Stimulated activated CD8-positive, alpha-beta memory T cell treated with anti-CD3 and anti-CD28 coated beads, Interleukin-2, amount 100 ng/mL, for 1 hour (primary cell): ENCODE measurements at places on chromosomes 5 and 9.

DNA sequence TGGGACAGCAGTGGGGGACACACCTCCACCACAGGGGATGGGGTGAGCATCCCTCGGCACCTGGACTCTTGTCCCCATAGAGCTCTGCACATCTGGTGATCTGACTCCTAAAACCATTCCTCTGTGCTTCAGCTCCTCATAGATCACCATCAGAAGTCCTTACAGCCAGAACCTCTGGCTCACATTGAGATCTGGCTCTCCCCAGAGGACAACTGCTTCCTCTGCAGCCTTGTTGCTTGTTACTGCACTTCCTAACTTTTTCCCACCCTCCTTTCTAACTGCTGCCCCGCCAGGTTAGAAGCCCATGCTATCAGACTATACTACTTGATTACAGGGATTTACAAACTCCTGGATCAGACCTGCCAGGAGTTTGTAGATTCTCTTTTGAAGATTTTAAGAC, 64.5 kb downstream of the ARSB start:
- no peak for DNase-seq

DNA sequence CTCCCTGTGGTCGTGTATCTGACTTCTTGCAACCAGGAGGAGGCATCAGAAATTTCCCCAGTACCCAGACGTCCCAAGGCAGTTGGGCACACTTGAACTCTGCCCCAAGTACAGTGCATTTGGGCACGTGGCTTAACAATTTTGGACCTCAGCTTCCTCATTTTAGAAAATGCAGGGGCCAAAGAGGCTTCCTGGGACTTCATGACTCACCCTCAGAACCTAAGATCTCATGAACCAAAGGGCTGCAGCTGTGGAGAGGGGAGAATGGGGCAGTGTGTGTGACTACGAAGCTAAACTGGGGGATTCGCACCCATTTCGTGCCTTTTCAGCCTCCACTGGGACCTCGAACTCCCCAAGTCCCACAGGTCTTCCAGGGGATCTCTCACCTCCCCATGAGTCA, 59.2 kb downstream of the SYK start:
- DNase-seq = no peak

DNA sequence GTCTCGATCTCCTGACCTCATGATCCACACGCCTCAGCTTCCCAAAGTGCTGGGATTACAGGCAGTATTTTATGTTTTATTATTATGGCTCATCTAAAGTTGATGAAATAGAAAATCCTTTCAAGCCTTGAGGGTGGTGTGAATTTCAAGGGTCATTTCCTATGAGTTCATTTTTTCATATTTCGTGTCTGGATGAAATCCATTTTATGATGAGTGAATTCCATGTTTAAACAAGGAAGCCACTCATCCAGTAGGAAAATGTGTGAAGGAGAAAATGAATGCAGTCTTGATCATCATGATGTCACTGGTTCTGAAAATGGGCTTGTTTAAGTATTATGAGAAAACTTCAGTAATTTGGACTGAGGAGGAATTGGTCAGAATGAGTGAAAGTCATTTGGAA, 74.6 kb upstream of the ZSWIM6 start:
- no peak for DNase-seq

GRCh38 chr9:126391713-126392661, 65.4 kb downstream of the MVB12B start:
- no peak for DNase-seq

DNA sequence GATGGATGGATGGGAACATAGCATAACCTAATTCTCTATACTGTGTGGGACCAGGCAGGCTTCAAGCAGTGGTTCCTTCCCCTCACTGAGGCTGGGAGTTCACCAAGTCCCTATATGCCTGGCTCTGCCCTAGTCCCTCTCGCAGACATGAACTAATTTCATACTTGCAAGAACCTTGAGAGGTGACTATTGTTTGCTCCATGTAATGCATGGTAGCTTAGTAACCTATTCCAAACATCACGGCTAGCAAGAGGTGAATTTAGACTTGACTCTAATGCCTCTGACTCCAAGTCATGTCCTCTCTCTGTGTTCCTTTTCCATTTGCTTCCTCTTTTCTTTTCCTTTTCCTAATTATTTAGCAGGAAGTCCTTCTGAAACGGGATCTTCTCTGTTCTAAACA, 25.9 kb upstream of the ERMP1 start:
- no peak for DNase-seq

- DNase-seq = no peak
Measured at GRCh38 chr5:18491349-18491748, 857.1 kb downstream of the TAF11L14 start.

- DNase-seq = no peak
Measured at GRCh38 chr9:78320875-78321496, 24.1 kb downstream of the PSAT1 start.

- DNase-seq = no peak
Measured at GRCh38 chr5:1907616-1908015, 24.9 kb upstream of the IRX4 start.
